ENCODE measurements at places on chromosomes 12 and 14.

DNA sequence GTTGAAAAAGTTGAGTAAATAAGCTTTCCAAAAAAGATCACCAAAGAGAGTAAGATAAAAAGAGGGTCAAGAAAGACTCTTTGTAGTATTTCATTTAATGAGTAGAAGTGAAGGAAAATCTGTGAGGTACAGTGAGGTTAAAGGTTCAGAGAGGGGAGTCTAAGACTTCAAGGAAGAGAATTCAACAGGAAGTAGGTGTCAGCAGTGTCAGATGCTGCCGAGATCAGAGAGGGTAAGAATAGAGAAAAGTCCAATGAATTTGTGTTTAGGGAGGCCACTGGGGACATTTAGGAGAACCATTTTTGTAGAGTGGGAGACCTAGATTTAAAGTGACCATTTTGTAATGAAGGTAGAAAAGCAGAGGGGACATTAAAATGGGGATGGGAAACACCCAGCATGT lies 71.6 kb upstream of the KRAS start:
- DNase-seq: no peak

DNA sequence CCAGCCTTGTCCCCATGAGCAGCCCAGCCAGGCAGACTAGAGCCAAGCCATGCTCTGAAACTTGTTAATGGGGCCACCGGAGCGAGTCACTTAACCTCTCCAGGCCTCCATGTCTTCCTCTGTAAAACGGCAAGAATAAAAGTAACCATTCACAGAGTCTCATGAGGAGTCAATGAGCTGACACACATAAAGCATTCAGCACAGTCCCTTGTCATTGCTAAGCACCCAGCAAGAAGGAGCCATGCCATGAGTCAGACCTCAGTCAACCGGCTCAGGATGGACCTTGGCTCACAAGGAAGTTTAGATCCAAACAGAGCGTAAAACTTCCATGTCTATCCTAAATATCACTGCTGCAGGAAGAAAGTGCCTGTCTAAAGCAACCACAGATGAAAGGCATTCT lies 10.6 kb downstream of the FICD start:
- no peak for DNase-seq

GRCh38 chr12:132710043-132710404 lies 618 bp upstream of the PGAM5 start:
- no peak for DNase-seq

- DNase-seq: no peak
Observed at GRCh38 chr12:6968426-6968825, 2.0 kb downstream of the PHB2 start.

DNA sequence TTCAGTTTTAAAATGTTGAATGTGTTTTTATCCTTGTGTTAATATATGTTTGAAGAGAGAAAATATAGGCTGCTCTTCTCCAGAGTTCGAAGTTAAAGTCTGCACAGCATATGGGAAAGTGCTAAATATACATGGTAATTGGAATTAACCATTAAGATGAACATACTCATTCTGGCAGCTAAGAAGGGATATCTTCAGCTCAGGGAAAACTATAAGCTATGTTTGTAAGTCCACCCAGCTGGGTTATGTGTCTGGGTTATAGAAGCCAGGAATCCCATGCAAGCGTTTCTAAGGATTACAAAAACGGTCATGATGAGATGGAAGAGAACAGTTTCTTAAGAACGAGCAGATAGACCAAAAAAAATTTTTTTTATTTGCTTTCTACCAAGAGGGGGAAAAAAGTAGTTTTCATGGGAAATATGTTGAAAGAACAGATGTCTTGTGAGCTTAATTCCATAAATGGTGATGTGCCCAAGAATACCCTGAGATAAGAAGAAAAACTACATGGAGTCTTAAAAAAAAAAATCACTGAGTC lies 198.9 kb downstream of the FBXL14 start:
- no peak for DNase-seq

- DNase-seq: no peak
Observed at GRCh38 chr12:131947482-131948027, 2.2 kb upstream of the EP400 start.

DNA sequence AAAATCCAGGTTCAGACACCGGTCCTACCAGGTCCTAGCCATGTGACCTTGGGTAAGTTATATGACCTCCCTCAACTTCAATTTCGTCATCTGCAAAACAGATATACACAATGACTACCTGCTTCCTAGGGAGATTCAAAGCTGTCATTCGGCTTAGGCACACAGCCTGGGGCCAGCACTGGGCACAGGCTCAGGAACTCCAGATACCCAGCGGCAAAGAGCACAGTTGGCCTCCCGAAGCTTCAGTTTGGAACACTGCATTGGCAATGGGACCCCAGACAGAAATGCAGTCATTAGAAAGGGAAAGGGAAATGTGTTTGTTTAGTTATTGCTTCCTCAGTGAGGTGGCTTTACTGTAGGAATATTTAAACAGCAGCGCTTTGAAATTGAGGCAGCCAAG lies 11.4 kb downstream of the PLEKHG6 start:
- DNase-seq: no peak

GRCh38 chr12:79678306-79678705 lies 12.5 kb downstream of the PAWR start:
- no peak for DNase-seq

Measured in CD4-positive, alpha-beta T cell treated with Interleukin-15 for 1 hour (primary cell).